ENCODE measurements at places on chromosomes 2 and 18.

GRCh38 chr18:50356036-50356945 is 18.6 kb upstream of the SKA1 start:
- peak; percentile 8 for DNase-seq

DNA sequence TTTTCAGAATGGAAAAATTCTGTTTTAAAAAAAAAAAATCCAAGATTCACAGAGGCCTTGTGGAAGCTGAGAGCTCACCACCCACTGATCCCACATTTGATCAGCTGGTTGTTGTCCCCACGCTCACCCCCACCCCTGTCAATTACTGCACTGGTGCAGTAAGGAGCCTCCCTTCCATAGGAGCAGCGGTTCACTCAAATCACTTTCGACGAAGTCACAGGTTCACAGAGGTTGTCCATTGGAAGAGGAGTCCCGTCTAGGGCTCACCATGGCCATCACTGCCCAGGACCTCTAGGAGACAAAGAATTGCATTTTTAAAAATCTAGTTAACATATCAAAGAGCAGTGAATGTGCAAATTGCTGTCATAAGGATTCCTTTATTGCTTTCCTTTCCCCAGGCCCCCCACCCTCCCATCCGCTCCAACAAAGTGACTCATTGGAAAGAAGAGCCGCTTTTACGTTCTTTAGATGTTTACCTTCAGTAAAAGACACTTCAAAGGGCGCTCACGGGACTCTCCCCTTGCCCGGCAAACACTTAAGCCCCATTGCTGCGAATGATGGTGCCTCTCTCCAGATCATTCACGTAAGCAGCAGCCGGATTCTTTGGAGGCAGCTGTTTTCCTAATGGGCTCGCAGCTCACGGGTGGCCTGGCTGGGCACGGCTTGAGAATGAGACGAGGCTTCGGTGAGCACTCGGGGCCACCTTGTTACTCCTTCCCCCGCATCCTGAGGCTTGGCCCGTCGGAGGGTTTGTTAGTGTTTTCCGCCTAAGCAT is 165.5 kb upstream of the SALL3 start:
- no peak for DNase-seq

GRCh38 chr2:205975082-205975949 is 110.7 kb downstream of the INO80D start:
- no peak for DNase-seq

DNA sequence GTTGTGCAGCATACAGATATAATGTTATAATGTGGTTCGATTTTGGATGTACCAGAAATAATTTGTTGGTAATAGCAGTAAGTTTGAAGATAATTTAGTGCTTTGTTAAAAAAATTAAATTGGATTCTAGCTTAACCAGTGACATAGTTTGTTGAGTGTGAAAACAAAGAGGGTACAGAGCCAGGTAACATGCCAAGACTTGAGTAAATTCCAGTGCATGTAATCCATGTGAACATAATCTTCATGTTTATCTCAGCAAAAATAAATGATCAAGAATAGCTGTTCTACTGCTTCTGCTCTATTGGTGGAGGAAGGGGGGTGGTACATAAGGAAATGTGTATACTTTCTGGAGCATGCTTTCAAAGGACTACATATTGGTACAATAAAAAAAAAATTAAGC is 165.8 kb downstream of the DNAH7 start:
- DNase-seq, result no peak

GRCh38 chr2:225354281-225354774 is 45.2 kb upstream of the NYAP2 start:
- DNase-seq, result peak; percentile 49

GRCh38 chr2:127314193-127314988 is 20.4 kb upstream of the ERCC3 start:
- no peak for DNase-seq

DNA sequence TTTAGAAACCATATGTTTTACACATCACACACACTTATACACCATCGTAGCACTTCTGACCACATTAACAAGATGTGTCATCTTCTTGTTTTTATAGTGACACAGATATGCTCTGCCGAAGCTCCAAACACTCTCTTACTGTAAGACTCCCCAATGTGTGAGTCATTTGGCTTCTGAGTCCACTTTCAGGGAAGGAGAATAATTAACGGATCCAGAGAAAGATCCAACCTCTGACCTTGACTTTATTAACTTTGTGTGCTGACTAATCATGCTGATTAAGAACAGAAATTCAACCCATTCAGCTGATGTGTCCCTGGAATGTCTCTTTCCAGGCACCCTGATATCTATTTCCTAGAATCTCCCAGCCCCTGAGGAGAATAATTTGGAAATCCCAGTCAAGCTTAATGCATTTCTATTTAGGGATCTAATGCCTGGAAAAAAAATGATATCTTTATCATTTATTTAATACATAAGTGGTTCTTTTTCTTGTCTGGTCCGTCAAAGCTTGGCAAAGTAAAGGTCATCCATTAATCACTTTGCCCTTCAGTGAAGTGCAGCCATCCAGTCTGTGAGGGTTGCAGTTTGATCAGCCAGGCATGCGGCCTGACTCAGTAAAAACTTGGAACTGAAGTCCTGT is 615.8 kb upstream of the SYT4 start:
- DNase-seq, result peak; percentile 73

- DNase-seq, result no peak
These were observed 322.4 kb downstream of the ADCYAP1 start for GRCh38 chr18:1227025-1227424.

DNA sequence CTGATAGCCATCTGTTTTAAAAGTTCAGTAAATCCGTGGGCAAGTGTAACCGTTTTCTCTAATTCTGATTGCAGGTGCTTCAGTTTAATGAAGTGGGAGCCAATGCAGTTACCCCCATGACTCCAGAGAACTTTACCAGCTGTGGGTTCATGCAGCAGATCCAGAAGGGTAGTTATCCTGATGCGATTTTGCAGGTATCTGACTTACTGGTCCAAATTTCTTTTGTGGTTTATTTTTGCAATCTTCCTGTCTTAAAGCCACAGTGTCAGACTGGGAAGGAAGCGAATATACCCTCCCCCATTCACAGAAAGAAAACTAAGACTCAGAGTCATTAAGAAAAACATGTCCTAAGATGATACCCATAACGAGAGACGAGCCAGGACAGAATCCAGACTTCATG is 7.7 kb downstream of the SERPINB2 start:
- no peak for DNase-seq

- peak; percentile 74 for DNase-seq
These were observed 118.6 kb downstream of the RBMS1 start for GRCh38 chr2:160375037-160375436.

GRCh38 chr2:8573234-8573941 is 108.5 kb upstream of the ID2 start:
- no peak for DNase-seq

GRCh38 chr2:152716805-152717227 is 445 bp downstream of the PRPF40A start:
- peak; percentile 6 for DNase-seq

DNA sequence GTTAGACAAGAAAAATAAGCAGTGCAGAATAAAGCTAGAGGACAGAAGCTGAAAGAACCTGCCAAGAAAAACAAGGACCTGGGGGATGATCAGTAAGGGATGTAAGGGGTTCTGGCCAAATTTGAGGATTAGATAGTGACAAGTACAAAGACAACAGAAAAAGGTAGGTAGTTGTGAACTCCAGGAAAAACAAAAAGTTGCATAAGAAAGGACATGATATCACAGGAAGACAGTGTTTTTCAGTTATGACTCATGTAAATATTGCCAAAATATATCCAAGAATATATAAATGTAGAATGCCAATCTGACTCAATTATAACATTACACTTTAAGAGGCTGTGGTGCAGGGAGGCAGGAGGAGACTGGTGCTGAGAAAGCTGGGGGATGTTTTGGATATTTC is 209.8 kb upstream of the SH3BP4 start:
- no peak for DNase-seq

- DNase-seq, result no peak
These were observed 434.4 kb upstream of the ETAA1 start for GRCh38 chr2:66962716-66963115.

GRCh38 chr2:189374481-189374880 is 66.8 kb upstream of the WDR75 start:
- DNase-seq, result no peak

- peak; percentile 18 for DNase-seq
These were observed 37.0 kb downstream of the RAPGEF4 start for GRCh38 chr2:172772633-172773032.

GRCh38 chr2:143231254-143231645 is 102.0 kb downstream of the ARHGAP15 start:
- DNase-seq, result no peak

GRCh38 chr18:48818329-48819254 is 132.2 kb downstream of the SMAD7 start:
- DNase-seq, result no peak

DNA sequence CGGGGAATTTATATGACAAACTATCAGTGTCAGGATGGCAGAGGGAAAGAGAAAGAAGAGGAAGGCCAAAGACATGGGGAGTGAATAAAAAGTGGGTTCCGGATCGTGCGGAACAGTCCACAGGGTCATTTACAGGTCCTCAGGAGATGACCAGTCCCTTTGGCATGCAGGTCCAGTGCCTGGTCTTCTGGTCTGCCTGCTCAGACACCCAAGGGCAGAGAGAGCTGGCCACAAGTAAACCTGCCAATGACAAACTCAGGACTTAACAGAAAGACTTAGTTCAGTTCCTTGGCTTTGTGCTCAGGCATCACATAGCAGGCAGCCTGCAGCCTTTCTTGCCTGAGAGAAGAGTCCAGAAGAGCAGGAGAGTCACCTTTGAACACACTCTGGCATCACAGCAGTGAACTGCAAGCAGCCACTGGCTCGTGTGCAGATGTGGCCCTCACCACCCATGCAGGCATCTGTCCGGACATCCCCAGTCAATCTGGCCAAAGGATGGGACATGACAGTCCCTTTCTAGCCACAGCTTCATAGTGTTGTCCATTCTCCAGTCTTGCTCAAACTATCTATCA is 14.0 kb downstream of the TMEM127 start:
- peak; percentile 92 for DNase-seq

DNA sequence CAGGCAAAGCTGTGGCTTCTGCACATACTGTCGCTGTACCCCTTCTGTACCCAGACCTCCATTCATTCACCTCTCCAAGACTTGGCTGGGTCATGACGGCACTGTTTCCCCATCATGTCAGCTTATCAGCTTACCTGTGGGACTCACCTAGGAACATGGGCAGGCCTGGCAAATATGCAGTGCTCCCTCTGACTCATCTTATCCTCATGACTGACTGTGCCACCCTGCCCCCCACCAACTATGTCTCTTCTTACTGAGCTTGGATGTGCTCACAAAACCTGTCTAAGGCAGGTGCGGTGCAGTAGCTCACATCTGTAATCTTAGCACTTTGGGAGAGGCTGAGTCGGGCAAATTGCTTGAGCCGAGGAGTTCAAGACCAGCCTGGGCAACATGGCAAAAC is 152.4 kb downstream of the MGAT5 start:
- no peak for DNase-seq

DNA sequence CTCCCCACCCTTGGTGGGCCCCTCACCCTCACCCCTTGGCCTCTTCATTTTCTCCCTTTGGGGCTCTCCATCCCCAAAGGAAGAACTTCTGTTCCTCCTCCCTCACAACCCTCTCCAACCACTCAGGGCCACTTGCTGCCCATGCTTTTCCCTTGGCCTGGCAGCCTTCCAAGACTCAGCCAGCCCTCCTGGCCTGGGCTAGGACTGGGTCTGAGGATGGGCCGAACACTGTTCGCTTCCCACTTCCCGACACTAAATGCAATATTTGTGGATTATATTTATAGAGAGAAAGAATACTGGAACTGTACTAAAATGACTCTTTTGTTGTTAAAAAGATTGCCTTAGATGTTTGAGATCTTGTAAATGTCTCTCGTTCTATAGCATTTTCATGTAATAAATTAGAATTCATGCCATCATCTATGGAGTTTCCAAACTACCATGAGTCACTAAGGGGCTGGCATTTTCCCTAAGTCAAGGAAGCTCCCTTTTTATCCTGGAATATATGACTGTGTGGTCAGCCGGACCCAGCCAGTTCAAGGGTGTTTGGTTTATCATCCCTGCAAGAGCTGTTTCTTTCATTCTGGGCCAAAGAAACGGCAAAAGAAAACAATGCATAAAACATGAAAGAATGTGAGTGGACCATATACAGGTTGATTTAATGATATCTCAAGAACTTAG is 3.8 kb downstream of the CXCR2 start:
- DNase-seq, result no peak

DNA sequence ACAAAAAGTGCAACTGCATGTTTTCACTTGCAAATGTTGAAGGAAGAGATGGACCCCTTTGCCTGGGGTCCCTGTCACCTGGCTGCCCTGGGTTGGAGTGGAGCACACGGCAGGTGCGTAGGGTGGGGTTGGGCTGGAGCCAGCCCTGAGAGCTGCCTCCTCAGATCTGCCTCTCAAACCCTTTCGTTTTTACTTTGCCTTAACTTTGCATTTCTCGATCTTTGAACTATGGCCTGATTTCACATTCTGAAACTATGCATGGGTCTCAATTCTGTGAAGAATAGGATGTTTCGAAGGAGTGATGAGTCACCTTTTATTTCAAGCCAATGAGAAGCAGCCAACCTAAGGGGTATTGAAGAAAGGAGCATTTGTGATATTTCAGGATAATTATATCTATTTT is 132.8 kb downstream of the ACOXL start:
- no peak for DNase-seq

DNA sequence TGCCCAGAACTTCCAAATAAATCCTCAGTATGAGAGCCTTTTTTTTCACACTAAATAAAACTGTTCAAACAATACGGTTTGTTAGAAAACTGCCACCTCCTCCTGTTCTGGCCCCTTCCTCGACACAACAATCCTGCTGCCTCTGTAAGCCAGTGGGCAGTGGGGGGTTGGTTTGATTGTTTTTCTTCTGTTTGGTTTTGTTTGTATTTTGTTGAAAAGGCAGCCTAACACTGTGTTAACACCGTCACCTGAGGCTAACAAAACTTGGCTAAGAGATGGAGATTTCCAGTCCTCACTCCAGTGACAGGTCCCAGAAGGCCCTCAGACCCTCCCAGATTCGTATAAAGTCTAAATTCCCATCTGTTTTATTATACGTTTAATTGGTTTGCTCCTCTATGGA is 402.1 kb downstream of the ZNF521 start:
- DNase-seq, result no peak

DNA sequence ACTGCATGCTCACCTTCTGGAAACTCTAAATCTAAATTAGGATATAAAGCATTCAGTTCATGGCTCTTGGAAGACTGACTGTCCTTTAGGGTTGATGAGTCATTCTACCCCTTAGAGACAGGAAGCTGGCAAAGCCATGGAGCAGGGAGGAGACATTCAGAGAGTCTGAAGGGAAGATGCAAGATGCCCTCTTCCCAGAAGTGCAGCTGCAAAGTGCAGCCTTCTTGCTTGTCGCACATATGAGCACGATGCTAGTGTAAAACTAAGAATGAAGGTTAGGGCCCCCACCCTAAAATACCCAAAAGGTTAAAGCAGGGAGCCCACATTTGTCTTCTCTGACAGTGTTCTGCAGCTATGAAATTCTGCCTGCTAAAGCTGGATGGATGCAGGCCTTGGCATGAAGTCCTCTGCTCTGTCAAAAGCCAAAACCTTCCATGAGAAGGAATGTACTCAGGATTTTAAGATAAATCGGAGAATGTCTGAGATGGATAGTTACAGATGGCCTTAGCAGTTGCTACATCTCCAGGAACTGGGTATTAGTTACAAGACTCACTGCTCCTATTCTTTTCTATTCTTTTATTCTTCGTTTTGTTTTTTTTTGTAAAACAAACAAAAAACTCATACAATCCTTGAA is 89.7 kb downstream of the POLE4 start:
- peak; percentile 74 for DNase-seq

All from AG10803 (cell line).